ENCODE measurements at places on chromosomes 6 and 20.

GRCh38 chr6:34514593-34515472 is 41.3 kb downstream of the SPDEF start:
- peak; percentile 52 for DNase-seq

GRCh38 chr6:125584468-125584939 is 164.9 kb upstream of the HEY2 start:
- DNase-seq: no peak

DNA sequence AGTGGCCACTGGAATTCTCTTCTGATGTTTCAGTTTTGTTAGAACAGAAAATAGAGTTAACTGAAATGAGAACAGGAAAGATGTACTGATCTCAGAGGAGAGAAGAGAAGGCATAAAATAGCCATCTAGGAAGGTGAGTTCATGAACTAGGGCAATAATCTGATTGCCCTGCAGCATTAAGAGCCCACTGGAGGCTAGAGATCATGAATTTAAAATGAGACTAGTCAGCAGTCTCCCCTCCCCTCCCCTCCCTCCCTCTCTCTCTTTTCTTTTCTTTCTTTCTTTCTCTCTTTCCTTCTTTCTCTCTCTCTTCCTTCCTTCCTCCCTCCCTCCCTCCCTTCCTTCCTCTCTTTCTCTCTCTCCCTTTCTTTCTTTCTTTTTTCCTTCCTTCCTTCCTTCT is 28.9 kb downstream of the GPRC6A start:
- no peak for DNase-seq

- DNase-seq: no peak
Observed at GRCh38 chr6:167965592-167966539, 31.6 kb upstream of the KIF25 start.

GRCh38 chr6:132188556-132189264 is 212.6 kb downstream of the MOXD1 start:
- DNase-seq: peak; percentile 18

GRCh38 chr6:79372757-79373156 is 138.3 kb upstream of the HMGN3 start:
- DNase-seq: no peak

DNA sequence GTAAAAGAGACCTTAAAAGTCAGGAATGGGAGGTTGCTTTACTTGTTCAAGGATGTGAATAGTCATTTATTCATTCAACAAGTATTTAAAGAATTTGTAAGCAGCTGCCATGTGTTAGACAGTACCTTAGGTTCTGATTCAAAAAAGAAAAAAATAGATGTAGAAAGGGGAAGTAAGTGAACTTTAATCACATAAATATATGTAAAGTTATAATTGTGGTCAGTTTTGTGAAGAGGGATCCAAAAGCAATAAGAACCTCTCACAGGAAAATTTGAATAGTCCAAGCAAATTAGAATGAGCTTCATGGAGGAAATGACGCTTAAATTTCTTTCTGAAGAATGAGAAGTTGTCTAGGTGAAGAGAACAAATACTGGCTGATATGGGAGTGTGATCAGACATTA is 596.1 kb upstream of the CITED2 start:
- DNase-seq: peak; percentile 25

DNA sequence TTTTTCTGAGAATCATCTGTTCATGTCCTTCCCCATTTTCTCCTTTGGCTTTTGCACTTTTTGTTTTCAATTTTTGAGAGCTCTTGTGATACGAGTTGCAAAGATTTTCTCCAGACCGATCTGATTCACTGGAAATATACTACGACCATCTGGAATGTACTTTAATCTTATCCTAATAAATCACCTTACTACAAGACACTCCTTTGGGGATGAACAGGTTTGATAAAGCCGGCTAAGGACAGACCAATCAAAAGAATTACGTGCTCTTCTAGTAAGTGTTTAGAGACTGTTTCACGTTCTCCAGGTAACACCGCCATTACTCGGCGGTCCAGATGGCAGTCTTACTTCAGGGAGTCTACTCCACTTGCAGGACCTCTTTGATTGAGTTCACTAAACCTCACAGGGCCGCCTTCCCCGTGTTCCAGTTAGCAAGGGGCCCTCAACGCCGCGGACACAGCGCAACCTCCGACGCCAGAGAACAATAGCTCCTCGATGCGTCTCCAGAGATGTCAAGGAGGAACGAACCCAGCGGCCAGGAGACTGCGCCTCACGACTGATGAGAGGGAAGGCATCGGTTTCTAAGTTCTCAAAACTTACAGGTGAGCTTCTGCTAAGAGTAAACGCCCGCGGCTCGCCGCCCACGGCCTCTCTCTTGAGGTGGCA is 920 bp upstream of the WTAP start:
- no peak for DNase-seq

DNA sequence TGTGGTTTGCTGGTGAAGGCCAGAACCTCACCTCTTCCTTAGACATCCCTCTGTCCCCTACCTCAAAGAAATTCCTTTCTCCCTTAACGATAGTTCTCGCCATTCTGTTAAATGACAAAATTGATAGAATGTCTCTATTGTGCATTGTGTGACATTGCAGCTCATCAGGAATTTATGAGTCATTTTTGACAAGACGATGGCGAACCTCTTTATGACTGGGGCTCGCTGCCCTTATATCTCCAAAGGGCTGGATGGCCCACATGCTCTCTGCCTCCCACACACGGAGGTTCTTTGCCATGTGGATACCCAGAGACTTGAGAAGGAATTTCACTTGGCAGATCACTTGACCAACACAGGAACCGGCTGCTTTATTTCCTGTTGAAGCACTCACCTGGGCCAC is 66.8 kb upstream of the RPS6KA2 start:
- no peak for DNase-seq

DNA sequence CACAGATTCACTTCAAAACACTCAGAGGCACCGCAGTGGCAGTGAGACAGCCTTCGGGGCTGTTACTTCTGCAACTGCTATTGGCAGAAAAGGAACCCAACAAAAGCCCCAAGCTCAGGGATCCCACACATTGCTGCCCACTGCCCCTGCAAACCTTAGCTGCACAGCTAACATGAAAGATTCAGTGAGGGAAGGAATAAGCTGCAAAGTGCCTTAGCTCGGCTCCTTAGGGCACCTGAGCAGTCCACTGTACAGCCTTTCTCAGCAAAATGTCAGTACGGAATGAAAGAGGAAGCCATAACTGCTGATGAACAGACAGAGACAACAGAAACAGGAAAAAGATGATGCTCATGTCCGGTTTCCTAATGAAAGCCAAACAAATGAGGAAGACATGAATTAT is 179.7 kb upstream of the SHLD1 start:
- DNase-seq: no peak

GRCh38 chr6:87251725-87252124 is 70.7 kb upstream of the SMIM8 start:
- DNase-seq: no peak

DNA sequence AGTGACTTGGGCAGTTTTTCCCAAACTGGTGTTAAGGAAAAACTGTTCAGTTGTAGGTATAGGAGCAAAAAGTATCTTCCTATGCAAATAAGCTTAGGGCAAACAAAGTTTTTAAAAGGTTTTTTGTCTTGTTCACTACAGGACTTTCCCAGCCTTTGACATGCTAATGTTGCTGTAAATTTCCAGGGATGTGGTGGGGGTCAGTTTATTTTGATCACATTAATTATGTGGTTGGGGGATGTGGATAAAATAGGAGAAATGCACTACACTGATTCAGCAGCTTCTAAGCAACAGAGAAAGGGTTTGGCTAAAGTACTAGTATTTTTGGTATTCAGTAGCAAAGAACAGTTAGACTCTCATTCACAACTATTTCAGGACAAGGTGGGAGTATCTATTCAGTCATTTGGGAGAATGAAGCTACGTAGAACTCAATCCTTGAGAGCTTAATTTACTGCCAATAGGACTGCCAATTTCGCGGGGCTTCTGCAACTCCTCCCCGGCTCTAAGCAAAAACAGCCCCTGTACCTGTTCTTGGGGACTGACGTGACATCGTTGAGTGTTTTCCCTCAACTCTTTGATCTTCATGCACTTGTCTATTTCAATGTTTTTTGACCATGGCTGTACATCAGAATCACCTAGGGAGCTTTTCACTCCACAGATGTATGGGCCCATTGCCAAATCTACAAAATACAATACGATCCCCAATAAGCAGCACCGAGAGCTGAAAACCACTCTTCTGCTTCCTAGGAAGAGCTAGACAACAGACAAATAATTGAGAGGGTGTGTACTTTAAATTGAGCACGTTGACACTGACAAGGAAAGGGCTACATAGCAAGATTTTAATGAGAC is 94.8 kb upstream of the NHSL1 start:
- DNase-seq: no peak

GRCh38 chr6:97282238-97282725 is 734 bp downstream of the MMS22L start:
- DNase-seq: no peak

DNA sequence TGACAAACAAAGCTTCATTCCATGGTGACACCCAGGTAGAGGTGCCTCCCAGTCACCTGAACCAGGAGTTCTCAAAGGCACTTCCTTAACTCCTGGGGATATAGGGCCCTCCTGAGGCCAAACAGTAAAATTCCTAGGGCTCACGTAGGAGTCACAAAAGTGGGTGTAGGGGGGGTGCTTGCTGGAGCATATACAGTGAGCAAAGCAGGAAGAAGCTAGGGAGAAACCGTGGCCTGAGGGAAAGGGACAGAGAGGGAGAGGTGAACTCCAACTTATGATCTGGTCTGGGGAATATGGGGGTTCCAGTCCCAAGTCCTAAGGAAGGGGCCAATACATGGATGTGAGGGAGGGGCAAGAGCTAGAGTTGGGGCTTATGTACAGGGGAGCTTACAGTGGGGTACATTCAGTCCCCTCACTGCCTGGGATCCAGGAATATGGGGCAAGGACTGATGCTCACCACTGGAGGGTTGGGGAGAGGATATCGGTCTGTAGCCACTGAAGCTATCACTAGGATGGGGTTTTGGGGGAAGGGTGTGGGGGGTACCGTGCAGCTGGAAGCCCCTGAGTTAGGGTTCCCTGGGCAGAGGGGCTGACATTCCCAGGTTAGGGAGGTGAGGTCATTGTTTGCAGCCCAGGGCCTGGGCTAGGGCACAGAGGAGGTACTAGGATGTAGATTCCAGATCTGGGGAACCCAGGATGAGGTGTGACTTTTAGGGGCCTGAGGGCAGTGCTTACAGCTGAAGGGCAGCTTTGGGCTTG is 950 bp downstream of the PEDS1 start:
- DNase-seq: no peak

DNA sequence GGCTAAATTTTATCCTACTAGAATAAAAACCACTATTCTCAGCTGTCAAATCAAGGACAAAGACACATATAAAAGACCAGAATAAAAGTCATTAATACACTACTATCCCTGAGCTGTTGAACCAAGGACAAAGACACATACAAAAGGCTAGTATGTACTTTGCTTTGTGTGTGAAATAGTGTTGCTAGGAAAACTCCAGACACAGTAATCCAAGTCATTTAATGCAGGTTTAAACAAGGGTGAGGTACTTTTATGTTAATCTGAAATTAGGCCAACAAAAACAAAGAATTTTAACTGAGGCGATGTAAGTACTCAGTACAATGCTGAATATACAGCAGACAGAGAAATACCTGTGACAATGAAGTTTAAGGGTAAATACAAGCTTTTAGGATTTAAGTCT is 18.9 kb downstream of the GCLC start:
- no peak for DNase-seq

DNA sequence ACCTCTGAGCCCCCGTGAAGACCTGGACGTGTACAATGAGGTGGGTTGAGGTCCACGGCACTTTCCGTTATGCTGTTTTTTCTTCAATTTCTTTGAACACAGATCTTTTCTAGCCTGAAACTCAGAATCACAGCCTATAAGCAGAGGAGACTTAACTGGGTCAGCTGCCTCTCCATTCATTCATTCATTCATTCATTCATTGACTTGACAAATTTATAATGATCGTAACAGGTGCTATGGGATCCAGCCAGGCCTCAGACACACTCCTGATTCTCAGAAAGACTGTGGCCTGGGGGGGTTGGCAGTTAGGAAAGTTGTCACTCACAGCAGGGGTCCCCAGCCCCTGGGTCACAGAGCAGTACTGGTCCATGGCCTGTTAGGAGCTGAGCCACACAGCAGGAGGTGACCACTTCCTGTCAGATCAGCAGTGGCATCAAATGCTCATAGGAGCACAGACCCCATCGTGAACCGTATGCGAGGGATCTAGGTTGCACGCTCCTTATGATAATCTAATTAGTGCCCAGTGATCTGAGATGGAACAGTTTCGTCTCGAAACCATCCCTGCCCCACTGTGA is 38.6 kb upstream of the IRF4 start:
- no peak for DNase-seq

DNA sequence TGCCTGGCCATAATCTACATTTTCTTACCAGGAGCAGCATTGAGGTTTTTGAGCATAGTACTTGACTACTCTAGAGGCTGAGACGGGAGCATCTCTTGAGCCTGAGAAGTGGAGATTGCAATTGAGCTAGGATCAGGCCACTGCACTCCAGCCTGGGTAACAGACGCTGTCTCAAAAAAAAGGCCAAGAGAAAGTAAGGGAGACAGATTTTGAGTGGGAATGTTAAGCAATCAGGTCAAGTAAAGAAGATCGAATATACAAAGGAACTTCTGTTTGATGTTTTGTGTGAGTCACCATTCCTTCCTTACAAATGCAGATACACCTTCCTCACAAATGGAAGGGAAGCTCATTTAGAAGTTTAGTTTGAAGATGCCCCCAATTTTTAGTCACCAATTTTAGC is 4.4 kb downstream of the PNRC1 start:
- DNase-seq: no peak

GRCh38 chr6:108091288-108091687 is 16.7 kb upstream of the OSTM1 start:
- DNase-seq: peak; percentile 6

DNA sequence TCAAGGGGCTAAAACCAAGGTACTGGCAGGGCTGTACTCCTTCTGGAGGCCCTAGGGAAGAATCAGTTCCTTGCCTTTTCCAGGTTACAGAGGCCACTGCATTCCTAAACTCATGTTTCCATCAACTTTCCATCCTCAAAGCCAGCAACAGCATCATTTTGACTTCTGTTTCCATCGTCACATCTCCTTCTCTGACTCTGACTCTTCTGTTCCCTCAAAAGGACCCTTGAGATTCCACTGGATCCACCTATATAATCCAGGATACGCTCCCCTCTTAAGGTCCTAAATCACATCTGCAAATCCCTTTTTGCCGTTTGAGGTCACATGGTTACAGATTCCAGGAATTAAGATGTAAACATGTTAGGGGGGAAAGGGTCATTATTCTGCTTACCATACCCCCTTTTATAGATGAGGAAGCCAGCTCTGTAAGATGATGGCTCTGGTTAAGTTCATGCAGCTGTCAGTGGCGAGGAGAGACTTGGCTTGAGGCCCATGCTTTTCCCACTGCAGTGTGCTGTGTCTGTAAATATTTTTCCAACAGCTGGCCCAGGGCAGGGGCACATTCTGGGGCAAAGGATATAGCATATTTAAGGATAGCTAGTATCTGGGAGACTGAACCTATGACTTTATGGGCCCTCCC is 114.6 kb downstream of the TNFRSF21 start:
- no peak for DNase-seq

DNA sequence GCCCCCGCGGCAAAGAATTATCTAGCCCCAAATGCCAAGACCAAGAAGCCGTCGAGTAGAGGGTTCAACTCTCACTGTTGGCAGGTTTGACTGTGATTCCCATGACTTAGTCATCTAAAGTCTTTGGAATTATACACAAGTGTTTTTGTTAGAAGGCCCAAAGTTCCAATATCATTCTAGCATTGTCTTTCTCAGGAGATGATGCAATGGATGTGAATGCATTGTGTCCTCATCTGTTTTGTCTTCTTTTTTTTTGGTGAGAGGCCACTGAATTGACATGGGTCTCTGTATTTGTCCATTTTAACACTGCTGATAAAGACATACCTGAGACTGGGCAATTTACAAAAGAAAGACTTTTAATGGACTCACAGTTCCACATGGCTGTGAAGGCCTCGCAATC is 290.5 kb upstream of the ZFP64 start:
- DNase-seq: no peak

- no peak for DNase-seq
Observed at GRCh38 chr20:47330071-47330470, 26.4 kb downstream of the ZMYND8 start.
